Inflammatory macrophage treated with lipopolysaccharide for 1 hour (primary cell): ENCODE measurements at places on chromosomes 13 and 19.
A peak's percentile ranks its signal among the peaks of the same experiment; 100 is the strongest.

DNA sequence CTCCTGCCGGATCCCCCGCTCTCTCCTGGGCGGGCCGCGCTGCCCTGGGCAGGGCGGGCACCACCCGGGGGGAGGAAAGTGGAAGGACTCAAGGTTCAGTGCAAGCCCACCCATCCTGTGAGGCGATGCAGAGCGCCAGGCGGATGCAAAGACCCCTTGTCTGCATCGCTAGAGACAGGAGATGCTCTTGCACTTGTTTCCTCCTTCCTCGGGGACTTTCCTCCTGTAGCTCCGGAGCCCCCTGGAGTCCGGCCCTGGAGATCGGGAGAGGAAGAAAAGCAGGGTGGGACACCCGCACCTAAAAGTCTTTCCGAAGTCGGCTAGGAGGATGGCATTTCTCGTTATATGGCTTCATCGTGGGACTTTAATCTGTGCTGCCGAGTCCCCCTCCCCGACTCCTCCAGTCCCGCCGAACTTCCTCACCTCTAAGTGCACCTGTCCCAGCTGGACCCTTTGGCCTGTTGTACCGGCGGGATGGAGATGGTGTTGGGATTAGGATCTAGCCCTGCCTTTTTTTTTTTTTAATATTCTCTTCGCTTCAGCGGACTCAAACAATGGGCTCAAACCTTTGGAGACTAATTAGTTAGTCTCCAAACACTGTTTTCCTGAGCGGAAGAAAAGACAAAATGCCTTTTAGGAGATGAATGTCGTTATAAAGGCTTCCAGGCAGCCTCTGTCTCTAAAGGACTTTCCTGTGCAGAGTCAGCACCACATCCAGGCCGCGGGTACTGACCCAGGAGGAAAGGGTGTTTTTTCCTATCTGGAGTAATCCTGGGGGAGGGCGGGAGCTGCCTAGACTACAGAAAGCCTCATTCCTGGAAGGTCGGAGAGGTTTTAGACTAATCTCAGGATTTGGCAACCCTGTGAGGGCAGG, 725 bp downstream of the FAM124A start:
- DNase-seq, result no peak

GRCh38 chr19:49684251-49684982, 5.0 kb upstream of the ADM5 start:
- DNase-seq, result no peak

DNA sequence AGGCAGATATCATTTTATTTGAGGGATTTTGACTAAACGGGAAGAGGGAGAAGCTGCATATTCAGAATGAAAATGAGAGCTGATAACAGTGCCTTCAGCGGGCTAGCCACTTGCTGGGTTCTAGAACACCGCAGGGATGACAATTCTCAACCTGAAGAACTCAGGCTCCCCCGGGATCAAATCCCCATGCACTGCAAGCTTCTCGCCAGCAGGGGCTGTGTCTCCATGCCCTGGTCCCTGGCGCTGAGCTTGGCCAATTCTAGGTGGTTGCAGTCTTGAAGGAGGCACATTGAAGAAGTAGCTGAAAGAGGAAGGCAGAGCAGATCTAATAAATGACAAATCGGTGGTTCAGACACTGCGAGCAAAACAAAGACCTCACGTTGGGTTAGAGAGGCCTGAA, 128.7 kb downstream of the UQCRFS1 start:
- DNase-seq, result no peak

DNA sequence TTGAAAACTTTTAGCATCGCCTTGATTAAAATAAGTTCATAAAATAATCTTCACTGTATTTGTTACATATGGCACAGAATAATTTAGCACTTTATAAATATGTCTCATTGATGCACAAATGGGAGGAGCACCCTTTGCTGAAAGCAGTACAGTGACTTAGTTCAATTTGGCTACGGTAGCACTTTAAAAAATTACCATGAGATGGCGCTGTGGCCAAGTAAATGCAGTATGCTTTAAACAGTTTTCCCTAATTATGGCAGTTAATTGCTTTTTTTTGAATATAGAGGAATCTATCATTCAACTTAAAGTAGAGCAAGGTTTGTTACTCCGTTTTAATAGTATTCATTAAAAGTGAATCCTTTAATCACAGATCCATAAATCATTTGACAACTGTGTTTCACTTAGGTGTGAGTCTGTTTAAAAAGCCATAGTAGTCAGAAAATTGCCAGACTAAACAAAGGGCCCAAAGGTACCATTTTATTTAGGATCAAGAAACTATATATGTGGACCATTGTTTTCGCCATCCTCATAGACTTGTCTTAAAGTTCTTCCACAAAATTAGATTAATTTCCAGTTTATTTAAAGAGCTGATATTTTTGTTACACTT, 34.7 kb upstream of the ESD start:
- peak; percentile 92 for DNase-seq

DNA sequence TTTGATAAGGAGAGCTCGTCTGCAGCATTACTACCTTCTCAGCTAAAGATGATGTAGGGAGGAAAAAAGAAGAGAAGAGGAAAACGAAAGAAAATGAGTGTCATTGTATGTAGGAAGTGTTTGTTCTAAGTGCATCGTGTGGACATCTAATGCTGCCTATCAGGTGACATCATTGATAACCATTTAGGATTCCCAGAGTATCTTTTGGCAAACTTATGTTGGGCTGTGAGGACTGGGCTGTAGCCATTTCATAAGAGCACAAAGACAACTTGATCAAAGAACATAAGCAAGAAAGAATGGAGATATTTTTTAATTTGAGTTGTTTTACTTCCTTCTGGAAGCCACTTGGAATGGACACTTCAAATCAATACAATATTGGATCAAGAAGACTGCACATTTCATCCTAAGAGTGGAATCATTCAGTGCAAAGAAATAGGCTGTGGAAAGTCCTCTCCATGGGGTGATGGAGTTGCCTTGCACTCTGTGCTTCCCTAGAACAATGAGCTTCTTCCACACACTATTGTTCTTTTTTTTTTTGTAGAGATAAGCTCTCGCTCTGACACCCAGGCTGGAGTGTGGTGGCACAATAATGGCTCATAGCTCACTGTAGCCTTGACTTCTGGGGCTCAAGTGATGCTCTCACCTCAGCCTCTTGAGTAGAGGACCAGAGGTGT, 52.4 kb upstream of the UBL3 start:
- no peak for DNase-seq

- DNase-seq, result no peak
Observed at GRCh38 chr19:47713046-47714021, at the start of gene EHD2. TSS of gene EHD2 (plus strand) at chr19:47713422. CDS start at chr19:47716613, 3,191 bp downstream.

- DNase-seq, result no peak
Observed at GRCh38 chr13:50320271-50320862, 305.1 kb downstream of the KCNRG start.
